ENCODE measurements at places on chromosomes 4 and X.
A peak's percentile ranks its signal among the peaks of the same experiment; 100 is the strongest.

DNA sequence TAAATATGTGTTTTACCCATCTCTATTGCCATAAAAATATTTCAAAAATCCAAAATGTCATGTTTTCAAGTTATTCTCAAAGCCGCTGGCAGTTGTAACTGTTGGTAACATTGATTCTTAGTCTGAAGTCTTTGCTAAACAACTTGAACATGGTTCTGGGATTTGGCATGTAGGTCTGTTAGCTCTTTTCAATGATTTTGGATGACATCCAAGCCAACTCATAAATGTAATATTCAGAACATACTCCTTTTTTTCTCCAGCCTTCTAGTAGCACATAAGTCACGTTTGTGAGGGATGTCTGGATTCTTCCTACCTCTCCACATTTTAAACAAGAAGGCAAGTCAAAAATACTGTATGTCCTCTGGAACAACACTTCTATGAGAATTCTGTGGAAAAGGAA is 305.3 kb downstream of the PRR32 start:
- no peak for DNase-seq

DNA sequence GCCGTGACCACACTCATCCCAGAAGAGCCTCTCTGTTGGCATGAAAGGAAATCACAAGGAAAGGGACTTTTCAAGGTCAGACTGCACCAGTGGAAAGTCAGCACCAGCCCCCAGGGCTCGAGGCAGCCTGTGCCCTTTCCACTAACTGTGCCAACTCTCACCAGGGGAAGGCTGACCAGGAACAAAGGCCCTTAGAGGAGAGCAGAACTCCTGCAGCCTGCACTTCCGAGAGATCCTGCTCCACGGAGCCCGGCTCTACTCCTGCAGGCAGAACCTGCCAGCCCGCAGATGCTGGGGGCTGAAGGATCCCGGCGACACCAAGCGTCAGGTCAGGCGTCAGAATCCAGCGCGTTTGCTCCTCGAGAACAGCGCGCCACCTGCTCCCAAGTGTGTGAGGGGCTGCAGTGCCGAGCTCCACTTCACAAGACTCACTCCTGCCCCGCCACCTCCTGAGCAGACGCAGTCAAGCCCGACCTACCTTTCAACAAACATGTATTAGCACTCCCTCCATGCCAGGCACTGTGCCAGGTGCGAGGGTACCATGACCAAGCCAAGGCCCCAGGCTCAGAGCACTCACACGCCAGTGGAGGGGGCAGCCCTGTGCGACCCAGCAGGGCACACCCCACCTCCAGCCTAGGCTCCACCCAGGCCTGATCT is 13.6 kb upstream of the HELT start:
- DNase-seq = no peak

GRCh38 chrX:49257074-49257790 is 7.3 kb downstream of the FOXP3 start:
- DNase-seq = no peak

- DNase-seq = no peak
Observed at GRCh38 chr4:26073886-26074560, 160.0 kb downstream of the SMIM20 start.

DNA sequence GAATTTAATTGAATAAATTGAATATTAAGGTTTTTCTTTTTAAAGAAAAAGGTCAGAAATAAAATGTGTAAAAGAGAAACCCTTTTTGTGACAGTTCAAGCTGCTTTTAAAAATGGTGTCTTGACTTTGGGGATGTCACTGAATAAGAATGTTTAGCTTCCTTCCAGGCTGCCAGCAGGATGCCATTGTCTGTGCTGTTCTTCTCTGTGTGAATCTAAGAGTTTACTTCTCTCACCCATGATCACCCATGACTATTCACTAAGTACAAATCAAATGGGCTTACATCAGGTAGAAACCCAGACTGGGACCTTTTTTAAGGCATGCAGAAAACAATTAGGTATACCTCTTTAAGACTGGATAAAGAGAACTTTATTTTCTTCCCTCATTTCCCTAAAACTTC is 115.3 kb downstream of the DACH2 start:
- no peak for DNase-seq

- no peak for DNase-seq
Observed at GRCh38 chr4:81314196-81314896, 99.3 kb upstream of the PRKG2 start.

DNA sequence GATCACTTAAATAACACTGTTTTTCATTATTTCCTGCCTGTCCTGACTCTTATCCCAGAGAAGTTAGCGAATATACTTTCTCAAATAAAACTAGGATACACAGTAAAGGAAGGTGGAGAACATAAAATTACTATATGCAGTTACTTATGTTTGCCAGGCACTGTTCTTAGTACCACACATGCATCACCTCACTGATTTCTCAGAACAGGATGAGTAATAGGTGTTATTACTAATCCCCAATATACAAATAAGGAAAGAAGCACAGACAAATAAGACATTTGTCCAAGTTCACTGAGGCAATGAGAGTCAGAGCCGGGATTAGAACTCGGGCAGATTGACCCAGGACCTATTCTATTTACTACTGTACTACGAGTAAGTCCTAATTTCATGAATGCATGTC is 91.7 kb downstream of the CORIN start:
- DNase-seq = no peak

- DNase-seq = no peak
Observed at GRCh38 chrX:54530357-54530900, 410 bp downstream of the GNL3L start.

DNA sequence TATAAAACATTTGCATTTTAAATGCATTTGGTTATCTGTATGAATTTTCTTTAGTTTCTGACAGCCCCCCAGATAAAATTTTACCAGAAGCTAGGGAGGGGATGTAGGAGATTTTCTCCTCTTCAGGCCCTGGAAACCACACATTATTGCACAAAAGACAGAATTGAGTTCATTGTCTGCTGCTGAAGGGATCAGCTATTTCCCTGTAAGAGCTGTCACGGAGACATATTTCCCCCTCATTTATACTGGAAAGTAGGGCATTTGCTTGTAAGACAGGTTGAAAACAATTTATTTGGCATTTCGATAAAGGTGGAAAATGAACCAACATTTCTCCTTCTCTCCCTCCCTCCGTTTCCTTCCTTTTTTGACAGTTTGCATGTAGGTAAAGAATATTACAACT is 241.3 kb upstream of the LCORL start:
- DNase-seq = no peak

DNA sequence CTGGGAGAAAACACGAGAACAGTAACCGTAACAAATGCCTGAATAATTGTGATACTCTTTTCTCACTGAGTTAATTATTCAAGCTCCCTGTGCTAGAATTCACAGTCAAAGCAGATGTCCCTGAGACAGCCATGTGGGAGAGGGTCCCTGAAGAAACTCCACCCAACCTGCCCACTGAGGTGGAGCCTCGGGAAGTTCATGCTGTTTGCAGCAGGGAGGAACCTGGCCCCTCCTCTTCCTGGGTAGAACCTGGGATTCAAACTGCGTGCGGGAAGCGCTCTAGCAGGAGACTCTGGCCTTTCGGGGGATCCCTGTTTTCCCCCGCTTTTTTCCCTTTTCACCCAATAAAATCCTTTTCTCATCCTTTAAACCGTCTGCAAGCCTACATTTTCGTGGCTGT is 20.2 kb upstream of the RHOH start:
- no peak for DNase-seq

DNA sequence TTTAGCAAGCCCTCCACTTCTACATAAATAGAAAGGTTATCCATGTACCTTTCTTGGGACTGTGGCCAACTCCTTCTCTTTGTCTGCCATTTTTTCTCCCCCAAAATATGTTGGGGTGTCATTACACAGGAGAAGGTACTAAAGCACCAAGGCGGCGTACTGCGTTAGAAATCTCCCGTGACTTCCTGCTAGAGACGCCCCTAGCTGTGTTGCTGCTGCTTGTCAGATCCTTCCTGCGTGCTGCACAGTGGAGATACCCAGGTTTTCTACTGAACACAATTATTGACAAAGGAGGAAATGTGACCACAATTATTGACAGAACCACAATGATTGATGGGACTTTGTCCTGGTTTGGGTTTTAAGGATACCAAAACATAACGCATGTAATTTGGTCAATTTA is 97.7 kb downstream of the EFHC2 start:
- DNase-seq = no peak

- DNase-seq = no peak
Observed at GRCh38 chr4:148574066-148574465, 131.9 kb upstream of the NR3C2 start.

- no peak for DNase-seq
Observed at GRCh38 chr4:166422475-166422874, 549.4 kb downstream of the TLL1 start.

DNA sequence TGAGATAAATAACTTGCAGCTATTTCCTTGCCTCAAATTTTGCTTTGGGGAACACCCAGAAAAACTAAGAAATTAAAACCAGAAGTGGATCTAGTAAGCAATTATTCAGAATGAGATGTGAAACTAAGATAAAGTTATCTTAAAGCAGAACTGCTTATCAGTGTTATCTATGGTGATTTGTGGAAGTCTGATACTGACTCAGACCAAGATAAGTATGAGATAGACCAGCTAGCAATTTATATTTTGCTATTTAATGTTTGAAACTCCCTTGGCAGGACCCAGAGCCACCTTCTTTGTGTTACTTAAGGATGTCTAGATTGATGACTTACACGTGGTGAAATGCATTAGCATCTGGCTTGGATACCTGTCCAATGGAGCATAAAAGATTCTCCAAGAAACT is 368.1 kb downstream of the EPHA5 start:
- no peak for DNase-seq

DNA sequence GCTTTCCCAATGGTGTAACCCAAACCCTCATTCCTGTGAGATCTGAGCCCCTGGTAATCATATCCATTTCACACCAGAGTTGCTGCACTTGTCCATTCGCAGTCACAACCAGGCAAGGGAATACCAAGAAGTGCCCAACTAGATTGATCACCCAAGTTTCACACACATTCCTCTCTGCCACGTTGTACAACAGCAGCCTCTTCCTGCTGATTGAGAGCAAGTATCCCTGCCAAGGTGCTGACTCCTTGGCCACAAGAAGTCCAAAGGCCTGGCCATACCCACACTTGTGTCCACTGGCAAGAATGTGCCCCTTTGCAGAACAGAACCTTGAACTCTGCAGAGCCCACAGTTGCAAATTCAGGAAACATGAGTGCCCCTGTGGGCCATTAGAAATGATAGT is 6.5 kb upstream of the ACOT9 start:
- no peak for DNase-seq

- DNase-seq = no peak
Observed at GRCh38 chrX:109390556-109390955, 91.3 kb downstream of the GUCY2F start.

- no peak for DNase-seq
Observed at GRCh38 chrX:25858273-25858880, 279.8 kb upstream of the MAGEB18 start.

GRCh38 chrX:40402831-40403533 is 177.8 kb upstream of the ATP6AP2 start:
- no peak for DNase-seq

GRCh38 chr4:139934708-139935195 is 219.2 kb downstream of the MAML3 start:
- DNase-seq = no peak

DNA sequence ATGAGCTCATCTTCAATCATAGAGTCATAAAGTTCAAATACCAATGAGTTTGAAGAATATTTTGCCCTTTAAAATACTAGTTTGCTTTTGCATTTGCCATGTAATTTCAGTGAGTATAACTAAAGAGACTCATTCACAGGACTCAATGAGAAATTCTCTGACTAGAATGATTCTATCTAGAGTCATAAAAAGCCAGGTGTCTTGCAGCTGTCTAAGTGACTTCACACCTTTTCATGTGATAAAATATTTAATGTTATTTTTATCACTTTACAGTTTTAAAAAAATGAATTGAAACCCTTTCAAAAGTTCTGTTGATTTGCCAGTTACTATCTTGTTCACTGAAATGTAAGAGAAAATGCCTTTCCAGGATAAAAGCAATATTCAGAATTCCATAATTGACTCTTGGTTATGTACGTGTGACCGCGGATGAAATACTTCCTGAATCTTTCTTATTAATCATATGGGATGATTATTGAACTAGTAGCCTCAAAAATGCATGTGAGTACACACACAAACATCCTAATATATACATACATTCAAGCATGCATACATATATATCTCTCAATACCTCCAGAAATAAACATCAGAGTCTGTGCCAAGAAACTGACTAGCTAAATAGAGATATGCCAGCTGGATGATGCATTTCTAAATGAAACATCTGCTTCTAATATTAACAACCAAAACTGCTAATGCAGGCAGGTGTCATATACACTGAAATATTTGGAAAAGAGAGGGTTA is 87.0 kb downstream of the GABRB1 start:
- DNase-seq = no peak

DNA sequence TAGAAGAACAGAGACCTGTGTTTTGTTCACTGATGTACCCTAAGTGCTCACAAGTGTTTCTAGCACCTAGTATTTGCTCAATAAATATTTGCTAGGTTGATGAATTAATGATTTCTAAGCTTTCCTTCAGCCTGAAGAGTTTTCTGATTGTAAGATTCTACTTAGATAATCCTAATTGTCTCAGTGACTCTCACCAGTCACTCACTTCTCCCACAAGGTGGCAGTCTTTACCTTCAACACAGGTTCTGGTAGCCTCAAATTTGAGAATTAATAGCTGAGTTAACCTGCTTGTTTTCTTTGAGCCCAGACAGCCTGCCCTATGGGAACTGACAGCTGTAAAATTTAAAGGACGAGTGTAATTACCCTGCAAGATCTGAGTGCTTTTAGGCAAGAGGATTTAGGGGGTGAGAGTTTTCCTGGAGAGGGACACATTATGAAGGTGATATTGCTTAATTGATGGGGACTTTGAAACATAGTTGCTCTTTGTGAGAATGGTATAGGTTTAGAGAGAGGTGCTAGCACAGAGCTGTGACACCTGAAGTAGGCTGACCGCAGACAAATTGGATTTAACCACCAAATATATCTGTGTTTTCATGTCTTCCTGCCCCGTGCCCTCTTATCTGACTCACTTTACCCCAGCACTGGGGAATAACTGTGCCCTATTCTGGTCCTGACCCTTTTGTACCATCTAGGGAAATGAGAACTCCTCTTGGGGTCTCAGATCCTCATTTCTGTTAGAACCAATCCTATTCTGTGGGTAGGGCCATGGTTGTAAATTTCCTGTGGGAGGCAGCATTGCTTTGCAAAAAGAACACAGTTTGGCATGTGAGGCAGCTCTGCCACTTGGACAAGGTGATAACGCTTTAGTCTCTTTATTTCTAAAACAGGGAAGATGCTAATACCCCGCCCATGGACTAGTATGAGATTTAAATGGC is 27.7 kb downstream of the CD38 start:
- DNase-seq = peak; percentile 53

Data from HepG2 (cell line).